ENCODE measurements at places on chromosomes 7 and 10.

- no peak for DNase-seq
Measured at GRCh38 chr7:130268463-130269317, 2.0 kb downstream of the CPA2 start.

DNA sequence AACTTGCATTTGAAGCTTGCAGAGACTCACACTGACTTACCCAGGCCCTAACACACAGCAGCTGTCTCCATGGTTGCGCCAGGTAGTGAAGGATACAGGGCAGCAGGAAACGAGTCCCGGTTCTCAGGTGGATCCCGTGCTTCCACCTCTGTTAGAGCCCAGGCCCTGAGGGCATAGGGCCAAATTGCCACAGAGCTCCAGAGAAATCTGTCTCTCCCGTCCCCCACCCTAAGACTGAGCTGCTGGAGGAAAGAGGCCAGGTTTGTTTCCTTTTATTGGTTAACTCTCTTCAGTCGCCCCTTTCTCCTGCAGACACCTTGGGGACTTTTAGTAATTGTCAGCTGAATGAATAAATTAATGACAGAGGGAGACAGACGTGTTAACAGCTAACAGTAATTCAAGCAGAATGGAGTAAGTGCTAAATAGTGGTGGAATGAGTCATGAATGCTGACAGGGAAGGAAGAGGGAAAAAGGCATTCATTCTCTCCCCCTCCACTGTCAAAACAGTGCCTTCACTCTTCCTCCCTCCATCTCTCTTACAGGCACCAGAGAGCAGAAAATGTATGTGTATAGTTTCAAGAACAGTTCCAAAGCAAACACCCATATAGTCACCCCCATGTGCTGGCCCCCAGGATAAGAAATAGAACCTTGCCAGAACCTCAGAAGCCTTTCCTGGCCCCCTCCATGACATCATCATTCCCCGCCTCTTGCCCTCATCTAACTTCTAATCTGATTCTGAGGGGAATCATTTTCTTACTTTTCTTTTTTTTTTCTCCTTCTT, 16.8 kb upstream of the DLG5 start:
- DNase-seq: peak; percentile 54

DNA sequence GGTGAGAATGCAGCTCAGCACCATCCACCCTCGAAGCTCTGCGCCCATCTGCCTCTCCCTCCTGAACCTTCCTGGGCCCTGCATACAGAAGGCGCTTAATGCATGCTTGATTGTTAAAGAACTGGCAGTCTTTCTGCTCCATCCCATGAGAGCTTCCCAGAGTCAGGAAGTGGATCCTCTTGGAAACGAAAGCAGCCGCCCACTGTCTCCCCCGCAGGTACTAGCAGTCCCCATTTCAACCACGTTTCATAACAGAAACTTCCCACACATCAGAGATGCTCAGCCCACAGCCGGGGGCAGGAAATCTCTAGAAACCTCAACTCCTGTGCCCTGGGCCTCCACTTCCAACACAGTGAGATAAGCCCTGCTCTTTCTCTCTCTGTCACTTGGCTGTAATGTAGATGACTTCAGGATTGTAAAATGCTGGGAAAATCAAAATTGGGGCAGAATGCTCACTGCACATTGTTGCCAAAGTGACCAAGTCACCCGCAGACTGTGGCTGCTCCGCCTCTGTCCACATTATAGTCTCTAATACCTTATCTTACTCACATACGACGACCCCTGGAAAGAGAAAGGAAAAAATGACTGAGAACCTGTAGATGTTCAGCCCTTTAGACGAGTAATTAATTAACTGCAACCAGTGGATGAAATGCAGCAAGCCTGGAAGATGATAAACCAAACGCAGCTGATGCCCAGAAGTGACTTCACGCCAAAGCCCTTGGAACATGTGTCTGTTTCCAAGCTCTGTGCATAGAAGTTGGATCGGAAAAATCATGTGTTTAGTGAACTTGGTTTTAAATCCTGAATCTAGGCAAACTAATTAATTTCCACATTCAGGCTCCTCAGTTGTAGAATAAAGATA, 28.5 kb downstream of the GSDME start:
- no peak for DNase-seq

- no peak for DNase-seq
Measured at GRCh38 chr7:22350466-22351328, 6.3 kb downstream of the RAPGEF5 start.

- peak; percentile 78 for DNase-seq
Measured at GRCh38 chr10:24617771-24618396, 105.8 kb downstream of the ARHGAP21 start.

- no peak for DNase-seq
Measured at GRCh38 chr10:774661-775244, 85.3 kb upstream of the DIP2C start.

- DNase-seq: no peak
Measured at GRCh38 chr10:8056871-8057331, 2.4 kb downstream of the GATA3 start.
